NCI-H1105 treated with DMSO at 0.1 percent for 48 hours (cell line): ENCODE measurements at places on chromosomes 7 and 10.

- DNase-seq: no peak
These were observed 301.9 kb downstream of the AHR start for GRCh38 chr7:17600340-17600752.

- no peak for DNase-seq
These were observed 30.3 kb upstream of the CCSER2 start for GRCh38 chr10:84298057-84298456.

DNA sequence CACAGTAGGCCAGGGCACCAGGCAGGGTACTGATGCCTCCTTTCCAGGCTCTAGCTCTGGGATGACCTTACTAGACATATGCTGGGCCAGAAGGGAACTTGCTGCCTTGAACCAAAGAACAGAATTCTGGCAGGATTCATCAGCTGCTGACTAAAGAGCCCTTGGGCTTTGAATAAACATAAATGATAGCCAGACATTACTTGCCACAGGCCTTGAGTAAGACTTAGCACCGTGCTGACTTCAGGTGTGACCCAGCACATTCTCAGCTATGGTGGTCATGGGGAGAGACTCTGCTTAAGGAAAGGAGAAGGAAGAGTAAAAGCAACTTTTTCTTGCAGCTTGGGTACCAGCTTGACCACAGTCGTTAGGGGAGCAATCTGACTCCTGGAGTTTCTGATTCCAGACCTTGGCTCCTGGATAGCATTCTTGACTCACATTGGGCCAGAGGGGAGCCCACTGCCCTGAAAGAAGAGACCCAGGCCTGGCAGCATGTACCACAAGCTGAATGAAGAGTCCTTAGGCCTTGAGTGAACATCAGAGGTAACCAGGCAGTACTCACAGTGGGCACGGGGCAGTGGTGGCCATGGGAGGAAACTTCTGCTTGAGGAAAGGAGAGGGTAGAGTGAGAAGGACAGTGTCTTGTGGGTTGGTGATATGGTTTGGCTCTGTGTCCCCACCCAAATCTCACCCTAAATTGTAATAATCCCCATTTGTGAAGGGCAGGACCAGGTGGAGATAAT lies 926.1 kb upstream of the SORCS1 start:
- no peak for DNase-seq

GRCh38 chr10:125102246-125102645 lies 58.1 kb downstream of the CTBP2 start:
- no peak for DNase-seq

GRCh38 chr7:33431543-33431942 lies 302.2 kb downstream of the BBS9 start:
- no peak for DNase-seq

GRCh38 chr10:57294698-57295097 lies 933.6 kb upstream of the ZWINT start:
- no peak for DNase-seq

DNA sequence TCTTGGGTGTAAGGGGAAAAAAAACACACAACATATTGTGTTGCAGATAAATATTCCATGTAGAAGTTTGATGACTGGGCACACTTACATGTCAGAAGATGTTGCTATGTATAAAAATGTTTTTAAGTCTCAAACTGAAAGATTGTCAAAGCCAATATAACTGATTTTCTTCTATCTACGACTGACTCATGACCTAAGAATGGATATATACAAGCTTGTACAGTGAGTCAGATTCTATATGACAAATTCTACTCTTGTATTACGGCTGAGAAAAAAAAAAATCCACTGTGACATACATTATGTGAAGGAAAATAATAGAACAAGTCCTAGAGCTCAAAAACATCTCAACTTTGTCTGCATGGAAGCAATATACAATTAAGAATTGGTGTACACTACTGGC lies 343.0 kb upstream of the PCDH15 start:
- DNase-seq: no peak
